Right ventricle myocardium superior (tissue), 1 donor: ENCODE measurements at places on chromosomes 5 and 9. TPM values are rescaled to one million over a fixed set of nuclear protein-coding genes. Genes with fewer than 3 reads are reported as not detected.

Gene SLC4A9
- not detected for total RNA-seq

Gene CDC20B
- total RNA-seq = not detected

Gene DCTN3
- total RNA-seq = 129 TPM

DNA sequence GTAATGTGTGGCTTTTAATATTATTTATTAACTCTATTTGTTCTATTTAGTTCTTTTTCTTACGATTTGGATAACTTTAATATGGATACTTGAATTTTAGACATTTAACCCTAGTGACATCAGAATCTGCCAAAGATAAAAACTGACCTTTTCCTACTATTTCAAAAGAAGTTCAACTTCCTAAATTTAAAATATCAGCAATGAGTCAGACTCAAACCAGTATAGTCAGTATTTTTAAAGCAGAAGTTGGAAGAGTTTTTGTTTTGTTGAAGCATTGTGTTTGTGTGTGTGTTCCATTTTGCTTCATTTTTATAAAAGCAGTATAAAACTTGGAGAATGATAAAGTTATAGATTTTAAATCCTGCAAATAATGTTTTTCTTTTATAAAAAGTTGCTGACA is 251.8 kb upstream of the RASA1 start:
- DNase-seq = no peak

DNA sequence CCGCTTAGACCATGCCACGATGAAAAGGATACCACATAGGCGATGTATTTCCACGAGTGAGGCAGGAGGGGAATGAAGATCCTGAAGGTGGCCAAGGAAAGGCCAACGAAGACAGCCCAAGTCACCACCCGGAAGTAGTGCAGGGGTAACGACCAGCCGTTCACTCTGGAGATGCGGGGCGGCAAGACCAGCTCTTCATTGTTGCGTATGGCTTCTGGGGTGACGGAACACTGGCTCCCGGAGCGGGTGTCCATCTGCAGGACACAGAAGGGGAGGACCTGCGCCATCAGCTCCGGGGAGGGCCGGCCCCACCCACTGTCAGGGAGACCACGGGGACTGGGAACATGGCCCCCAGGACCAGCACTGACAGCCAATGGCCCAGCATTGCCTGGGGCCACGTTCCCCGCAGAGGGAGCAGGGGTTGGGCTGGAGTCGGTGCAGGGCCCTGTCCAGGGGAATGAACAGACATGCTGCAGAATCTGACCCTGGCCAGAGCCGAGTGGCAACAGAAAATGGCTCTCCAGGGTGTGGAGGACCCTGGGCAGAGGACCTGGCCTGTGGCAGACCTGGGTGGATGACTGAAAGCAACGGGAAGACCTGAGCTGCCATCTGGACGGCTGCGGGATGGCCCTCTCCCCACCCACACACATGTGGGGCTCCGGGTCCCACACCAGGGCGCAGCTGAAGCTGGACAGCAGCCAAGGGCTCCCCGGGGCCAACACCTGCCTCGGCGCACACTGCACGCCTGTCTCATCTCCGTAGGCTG is 17.7 kb downstream of the ZDHHC11B start:
- no peak for DNase-seq

DNA sequence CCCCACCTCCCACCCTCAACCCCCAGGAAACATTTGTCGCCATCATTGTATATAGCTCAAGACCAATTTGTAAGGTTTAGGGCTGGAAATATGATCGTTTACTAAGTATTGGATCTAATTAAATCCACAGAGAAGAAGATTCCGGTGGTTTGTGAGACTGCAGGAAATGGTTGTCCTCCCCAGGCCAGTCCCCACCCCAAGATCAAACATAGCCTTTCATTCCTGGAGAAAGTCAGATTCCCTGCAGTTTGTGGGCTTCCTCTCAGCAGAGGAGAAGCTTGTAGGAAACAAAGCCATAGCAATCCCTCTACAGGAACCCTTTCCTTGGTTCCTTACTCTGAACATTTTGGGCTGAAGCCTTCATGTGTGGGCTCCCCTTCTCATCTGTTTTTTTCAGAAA is 79.2 kb upstream of the TBCA start:
- no peak for DNase-seq
